ENCODE measurements at places on chromosomes 13 and 19.

- no peak for DNase-seq
These were observed 230.4 kb downstream of the ATP8A2 start for GRCh38 chr13:25602176-25602575.

GRCh38 chr19:2578901-2579677 is 103.2 kb downstream of the GADD45B start:
- peak; percentile 32 for DNase-seq

GRCh38 chr19:7933828-7934725 is 8.1 kb upstream of the CTXN1 start:
- no peak for DNase-seq

- no peak for DNase-seq
These were observed 465.1 kb upstream of the PCDH20 start for GRCh38 chr13:61880578-61881283.

DNA sequence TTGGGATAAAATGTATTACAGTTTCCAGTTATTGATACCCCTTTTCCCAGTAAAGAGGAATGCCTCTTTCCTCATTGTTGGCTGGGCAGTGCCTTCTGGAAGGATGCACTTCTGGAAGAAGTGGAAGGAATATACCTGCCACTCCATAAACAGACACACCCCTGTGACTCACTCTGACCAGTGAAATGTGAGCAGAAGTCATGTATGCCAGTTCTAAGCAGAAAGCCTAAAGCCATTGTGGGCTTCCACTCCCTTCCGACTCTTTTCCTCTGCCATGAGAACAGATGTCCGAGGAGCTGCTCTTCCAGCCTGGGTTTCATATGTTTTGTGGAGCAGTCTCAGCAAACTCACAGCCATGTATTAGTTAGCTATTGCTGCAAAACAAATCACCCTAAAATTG is 166.1 kb upstream of the SERP2 start:
- no peak for DNase-seq

GRCh38 chr19:29985196-29985595 is 43.2 kb downstream of the URI1 start:
- no peak for DNase-seq

DNA sequence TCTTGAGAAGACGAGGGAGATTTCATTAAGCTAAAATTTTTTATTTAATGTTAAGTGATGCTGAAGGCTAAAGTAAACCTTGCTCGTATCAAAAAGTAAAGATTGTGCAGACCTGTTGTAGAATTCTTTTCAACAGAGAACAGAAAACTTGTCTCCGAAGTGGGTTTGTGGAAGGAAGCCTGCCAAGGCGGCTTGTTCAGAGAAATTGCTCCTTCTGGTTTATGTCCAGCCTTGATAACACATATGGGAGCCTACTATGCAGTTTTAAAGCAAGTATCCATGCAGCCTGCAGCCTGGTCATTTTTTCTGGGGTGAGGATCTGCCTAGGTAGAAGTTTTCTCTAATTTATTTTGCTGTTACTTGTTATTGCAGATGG is 1.4 kb downstream of the MLNR start:
- no peak for DNase-seq

- no peak for DNase-seq
These were observed 4.0 kb downstream of the LSM7 start for GRCh38 chr19:2324220-2324948.

DNA sequence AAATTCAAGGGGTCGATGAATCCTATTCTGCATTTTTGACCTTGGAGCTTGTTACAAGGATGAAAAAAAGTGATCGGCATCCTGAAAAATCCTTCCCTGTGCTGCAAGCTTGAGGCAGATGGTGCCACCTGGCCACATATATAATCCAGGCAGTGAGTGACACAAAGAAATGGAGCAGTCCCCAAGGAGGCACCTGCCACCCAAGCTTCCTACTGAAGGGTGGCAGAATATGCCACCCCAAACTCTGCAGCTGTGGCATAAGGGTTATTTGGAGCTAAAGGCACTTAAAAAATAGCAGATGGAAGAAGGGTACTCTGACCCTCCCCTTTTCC is 15.4 kb downstream of the TMEM272 start:
- DNase-seq: no peak

DNA sequence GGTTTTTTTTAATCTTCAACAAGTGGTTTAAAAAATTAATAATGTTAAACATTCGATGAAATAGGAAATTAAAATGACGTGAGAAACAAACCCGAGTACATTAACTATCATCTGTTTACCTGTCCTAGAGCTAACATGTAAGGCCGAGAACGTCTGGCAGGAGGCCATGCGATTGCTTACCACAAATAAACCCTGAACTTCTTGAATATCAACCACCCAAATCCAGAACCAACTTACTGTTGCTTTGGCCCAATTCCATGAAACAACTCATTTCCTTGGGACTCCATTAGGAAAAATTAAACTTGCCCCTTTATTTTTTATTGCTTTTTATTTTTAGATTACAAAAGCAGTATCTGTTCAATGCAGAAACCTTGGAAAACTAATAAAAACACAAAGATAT is 228.9 kb upstream of the IRS2 start:
- DNase-seq: no peak

DNA sequence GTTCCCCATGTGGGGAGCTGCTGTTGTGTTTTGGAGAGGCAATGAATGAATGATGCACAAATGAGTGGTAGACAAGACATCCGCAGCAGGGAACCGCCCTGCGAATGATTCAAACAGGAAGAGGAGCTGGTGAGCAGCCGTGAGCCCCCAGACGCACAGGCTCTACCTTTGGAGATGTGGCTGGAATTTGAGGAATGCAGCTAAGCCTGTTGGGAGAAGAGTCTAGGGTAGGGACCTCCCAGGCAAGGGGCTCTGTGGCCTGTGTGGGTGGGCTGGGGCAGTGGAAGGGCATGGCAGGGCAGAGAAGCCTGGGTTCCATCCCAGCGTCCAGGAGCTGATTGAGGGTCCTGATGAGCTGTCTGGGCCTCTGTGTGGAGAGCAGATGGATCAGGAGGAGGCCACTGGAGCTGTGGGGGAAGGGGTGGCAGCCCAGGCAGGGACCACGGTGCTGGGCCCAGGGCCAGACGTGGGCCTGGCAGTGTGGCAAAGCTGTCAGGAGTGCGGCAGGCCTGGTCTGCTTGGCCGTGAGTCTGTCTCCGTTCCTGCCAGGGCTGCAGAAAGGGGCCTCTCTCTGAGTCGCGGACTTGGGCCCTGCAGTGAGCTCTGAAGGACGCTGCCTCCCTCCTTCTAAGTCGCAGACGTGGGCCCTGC is 41.8 kb upstream of the DCUN1D2 start:
- DNase-seq: no peak

- no peak for DNase-seq
These were observed 762.2 kb upstream of the PRR20A start for GRCh38 chr13:56378566-56378965.
